ENCODE measurements at places on chromosomes 11 and 22. TPM values are rescaled to one million over a fixed set of nuclear protein-coding genes. Genes with fewer than 3 reads are reported as not detected.

GRCh38 chr22:19321757-19322156 lies 30.2 kb upstream of the CLTCL1 start:
- DNase-seq = no peak

GRCh38 chr11:129719037-129719436 lies 96.6 kb upstream of the TMEM45B start:
- DNase-seq = no peak

- no peak for DNase-seq
These were observed 51.1 kb downstream of the CLMP start for GRCh38 chr11:123143921-123144320.

DNA sequence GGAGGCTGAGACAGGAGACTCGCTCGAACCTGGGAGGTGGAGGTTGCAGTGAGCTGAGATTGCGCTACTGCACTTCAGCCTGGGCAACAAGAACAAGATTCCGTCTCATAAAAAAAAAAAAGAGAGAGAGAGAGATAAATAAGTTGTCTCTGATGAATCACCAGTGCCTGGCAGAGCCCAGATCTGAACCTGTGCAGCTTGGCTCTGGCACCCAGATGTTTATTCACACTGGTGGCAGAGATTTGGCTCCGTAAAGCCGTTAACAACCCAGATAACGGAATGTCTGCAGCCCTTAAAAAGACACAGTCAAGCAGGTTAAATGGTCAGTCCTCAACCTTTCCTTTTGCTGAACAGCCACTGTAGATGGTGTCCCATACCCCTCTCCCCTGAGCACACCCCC lies 33.5 kb upstream of the RTL6 start:
- DNase-seq = no peak

DNA sequence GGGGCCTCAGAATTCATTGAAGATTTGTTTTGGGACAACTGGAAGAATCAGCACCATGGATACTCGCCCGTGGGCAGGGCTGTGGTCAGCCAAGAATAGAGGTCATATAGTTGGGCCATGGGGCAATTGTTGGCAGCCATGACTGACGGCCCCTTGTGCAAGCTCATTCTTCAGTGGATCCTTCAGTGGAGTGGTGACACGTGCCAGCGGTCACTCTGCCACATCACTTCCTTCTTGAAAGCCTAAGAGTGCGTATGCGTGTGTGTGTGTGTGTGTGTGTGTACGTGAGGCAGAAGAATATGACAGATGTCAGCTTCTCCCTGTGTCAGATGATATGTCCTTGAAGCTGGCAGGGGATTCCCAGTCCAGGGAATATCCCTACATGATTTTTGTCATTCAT lies 1.8 kb upstream of the IL18BP start:
- DNase-seq = no peak

DNA sequence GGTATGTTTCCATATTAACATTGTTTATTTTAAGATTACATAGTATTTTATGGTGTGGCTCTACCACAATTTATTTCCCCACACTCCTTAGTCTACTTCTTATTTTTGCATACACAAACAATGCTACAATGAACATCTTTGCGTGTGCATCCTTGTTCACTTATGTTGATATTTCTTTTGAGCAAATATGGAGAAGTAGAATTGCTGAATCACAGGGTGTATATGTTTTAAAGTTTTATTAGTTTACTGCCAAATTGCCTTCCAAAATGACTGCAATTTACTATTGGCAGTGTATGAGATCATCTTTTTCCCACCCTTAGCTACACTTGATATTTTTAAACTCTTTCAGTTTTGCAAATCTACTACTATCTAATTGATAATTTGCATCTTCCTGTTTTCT lies 38.7 kb upstream of the FAR1 start:
- no peak for DNase-seq

DNA sequence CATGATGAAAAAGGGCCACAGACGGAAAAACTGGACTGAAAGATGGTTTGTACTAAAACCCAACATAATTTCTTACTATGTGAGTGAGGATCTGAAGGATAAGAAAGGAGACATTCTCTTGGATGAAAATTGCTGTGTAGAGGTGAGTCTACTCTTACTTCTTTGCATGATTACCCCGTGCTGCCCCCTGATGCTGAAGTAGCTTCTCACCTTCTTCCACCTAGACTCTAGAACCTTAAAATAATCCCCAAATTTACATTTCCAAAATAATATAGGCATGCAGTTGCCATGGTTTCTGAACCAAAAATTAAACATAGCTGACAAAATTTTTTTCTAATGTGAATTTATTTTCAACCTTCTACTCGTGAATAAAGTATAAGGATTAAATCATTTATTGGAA lies 64.2 kb downstream of the SWAP70 start:
- no peak for DNase-seq

- DNase-seq = no peak
These were observed 307.0 kb downstream of the AASDHPPT start for GRCh38 chr11:106384429-106384828.

The PPM1F gene
- 42.5 TPM for total RNA-seq

The KDM4E gene
- not detected for total RNA-seq

The DAGLA gene
- 3.9 TPM for total RNA-seq

The DDIAS gene
- total RNA-seq = 1.4 TPM

Data from kidney (tissue), 22 donors.